ENCODE measurements at places on chromosomes 2 and 18. TPM values are rescaled to one million over a fixed set of nuclear protein-coding genes. Genes with fewer than 3 reads are reported as not detected.

SLC5A7 gene
- not detected for total RNA-seq

DNAJC5G gene
- total RNA-seq: 0.16 TPM

SERPINB12 gene
- total RNA-seq: not detected

TMEM200C gene
- not detected for total RNA-seq

REEP1 gene
- total RNA-seq: 6.8 TPM
